Esophagus squamous epithelium (tissue), 5 donors: ENCODE measurements at places on chromosomes 11 and 22.

- no peak for DNase-seq
Measured at GRCh38 chr11:61586792-61587430, 6.0 kb upstream of the SYT7 start.

GRCh38 chr11:134530636-134531326 is 118.7 kb upstream of the B3GAT1 start:
- DNase-seq, result no peak

DNA sequence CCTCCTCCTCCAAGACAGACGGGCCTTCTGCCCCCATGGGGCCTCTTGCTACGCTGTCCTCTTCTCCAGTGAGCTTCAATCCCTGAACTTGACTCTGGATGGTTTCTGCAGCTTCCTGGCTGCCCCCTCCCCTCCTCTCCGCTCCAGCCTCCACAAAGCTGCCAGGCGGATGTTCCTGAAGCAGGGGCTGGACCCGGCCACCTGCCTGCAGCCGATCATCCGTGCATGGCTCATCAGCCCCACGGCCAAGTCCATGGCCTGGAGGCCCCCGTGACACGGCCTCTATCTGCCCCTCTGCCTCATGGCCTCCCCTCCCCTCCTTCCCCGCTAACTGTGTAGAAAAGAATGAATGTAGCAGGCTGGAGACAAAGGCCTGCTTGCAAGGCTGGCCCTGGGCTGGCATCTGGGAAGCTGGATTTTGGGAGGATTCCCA is 6.8 kb upstream of the SUN2 start:
- DNase-seq, result no peak

- DNase-seq, result no peak
Measured at GRCh38 chr11:78266451-78266850, 77.7 kb downstream of the USP35 start.

GRCh38 chr11:2930704-2931419 is 1.6 kb upstream of the PHLDA2 start:
- DNase-seq, result no peak
